ENCODE measurements at places on chromosomes 4 and X.

- DNase-seq: no peak
Observed at GRCh38 chr4:54908763-54909162, 216.6 kb downstream of the KDR start.

GRCh38 chr4:98773638-98774037, 115.2 kb upstream of the TSPAN5 start:
- no peak for DNase-seq

- DNase-seq: no peak
Observed at GRCh38 chr4:29415771-29416170, 1304.4 kb upstream of the PCDH7 start.

- no peak for DNase-seq
Observed at GRCh38 chrX:77434962-77435361, 12.2 kb upstream of the FGF16 start.

DNA sequence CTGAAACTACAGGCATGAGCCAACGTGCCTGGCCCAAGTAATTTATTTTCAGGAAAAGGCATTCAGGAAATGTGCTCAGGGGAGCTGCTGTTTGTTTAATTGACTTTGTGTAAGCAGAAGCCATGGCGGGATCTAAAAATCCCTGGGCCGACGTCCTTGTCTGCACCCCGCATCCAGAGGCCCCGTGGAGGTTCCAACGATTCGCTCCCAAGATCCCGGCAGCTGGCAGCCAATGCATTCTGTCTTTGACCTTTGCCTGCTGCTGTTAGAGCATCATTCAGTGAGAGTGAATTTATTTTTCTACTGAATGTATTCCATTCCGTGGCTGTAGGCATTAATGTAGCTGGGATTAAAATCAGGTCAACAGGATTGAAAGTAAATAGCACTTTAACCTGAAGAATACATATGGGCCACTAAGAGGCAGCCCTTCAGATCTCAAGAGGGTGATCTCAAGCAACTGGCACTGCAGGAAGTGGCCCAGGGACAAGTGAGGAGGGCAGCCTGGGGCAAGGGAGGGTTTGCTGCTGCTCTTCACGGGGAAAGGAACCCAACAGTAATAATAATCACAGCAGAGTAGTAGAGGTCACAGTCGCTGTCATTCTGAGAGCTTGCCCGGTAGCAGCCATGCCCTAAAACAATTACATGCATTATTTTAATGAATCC, 75.2 kb downstream of the PSAPL1 start:
- no peak for DNase-seq

- DNase-seq: no peak
Observed at GRCh38 chrX:3384327-3384726, 37.9 kb upstream of the MXRA5 start.

DNA sequence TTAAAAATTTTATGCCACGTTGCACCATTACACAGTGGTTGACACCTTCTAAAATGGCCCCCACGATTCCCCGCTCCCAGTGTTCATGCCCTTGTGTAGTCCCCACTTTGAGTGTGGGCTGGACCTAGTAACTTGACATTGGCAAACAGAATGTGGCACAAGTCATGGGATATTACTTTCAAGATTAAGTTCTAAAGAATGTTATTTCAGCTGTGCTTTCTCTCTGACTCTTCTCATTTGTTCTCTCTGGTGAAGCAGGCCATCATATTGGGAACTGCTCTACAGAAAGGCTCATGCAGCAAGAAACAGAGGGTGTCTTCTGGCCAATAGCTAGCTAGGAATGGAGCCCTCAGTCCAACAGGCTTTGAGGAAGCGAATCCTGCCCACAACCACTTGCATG, 67.1 kb downstream of the ATXN3L start:
- DNase-seq: no peak

GRCh38 chr4:70392057-70392776, 5.5 kb upstream of the OPRPN start:
- DNase-seq: no peak

DNA sequence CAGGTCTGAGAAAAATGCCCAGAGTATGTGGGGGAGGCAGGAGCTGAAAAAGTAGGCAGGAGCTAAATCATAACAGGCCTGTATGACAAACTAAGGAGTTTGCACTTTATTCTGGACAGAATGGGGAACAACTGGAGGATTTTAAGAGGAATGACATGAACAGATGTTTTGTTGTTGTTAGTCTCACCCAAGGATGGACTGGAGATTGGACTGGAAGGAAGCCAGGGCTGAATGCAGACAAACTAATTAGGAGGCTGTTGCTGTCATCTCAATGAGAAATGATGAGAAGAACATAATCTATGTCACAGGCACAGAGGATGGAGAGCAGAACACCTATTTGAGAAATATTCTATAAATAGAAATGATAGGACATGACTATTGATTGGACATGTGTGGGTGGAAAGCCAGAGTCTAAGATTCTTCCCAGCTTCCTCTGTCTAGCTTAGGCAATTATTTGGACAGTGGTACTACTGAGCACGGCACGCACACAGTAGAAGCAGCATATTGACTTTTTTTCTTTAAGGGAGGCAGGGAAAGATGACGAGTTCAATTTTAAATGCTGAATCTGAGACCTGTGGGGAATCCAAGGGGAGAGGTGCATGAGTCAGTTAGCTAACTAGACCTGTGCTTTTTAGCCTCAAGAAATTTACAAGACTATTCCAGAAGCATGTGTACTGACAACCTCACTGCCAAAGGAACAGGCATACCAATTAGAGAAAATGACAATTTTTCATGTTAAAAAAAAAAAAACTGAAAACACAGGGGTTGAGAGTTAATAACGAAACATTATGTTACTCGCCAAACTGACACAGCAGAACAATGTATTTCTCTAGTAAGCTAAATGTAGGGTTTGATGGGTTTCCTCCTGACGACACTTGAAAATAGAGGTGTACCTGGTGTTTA, 963 bp upstream of the USO1 start:
- no peak for DNase-seq

DNA sequence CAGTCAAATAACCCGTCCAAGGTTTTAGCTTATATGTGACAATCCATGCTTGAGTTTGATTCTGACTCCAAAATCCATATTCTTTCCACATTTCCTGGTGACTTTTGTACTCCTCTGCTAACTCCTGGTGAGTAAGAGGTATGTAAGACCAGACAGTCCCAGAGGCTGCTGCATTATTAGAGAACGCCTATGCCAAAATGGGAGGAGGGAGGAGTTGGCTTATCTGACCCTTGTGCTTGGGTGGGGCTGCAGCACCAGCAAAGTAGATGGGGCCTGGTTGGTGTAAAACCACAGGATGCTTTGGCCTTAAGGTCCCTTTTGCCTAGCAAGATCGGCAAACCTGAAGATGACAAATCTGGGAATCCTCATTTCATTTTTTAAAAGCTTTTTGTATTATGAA, 9.1 kb upstream of the RNF212 start:
- no peak for DNase-seq

- DNase-seq: no peak
Observed at GRCh38 chr4:128310266-128310697, 22.7 kb upstream of the PGRMC2 start.

DNA sequence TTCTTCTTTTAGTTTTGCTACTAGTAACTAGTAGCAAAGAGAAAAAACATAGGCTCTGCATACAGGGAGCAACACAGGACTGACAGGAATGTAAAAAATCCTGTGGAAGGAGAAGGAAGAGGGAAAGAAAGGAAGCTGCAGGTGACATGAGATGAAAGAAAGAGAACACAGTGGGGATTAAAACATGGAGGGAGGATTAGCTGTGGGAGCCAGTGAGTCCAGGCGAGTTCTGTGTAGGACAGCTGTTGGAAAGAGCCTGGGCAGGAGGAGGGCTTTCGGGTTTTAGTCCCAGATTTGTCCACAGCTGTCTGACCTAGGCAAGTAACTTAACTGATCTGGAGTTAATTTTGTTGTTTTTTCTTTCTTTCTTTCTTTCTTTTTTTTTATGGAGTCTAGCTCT, 21.6 kb downstream of the CCNG2 start:
- DNase-seq: no peak

- no peak for DNase-seq
Observed at GRCh38 chr4:110172972-110173371, 25.4 kb downstream of the ELOVL6 start.

- DNase-seq: peak; percentile 93
Observed at GRCh38 chrX:41441934-41442823, 5.0 kb upstream of the NYX start.

DNA sequence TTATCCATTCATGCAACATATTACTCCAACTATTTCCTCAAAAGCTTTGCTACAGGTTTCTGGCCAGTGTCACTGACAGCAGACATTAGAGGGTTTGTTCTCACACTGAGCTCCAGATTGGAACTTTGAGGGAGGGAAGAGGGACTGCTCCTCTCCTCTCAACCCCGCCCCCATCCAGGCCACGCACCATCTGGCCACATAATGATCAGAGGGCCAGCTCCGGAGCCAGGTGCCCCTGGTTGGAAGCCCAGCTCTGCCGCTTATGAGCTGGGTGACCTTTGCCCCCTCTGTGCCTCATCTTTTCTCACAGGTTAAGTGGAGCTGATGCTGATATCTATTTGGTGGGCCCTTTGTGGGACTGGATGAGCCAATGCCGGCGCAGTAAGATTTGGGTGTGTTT, 55.8 kb downstream of the C4orf50 start:
- no peak for DNase-seq

DNA sequence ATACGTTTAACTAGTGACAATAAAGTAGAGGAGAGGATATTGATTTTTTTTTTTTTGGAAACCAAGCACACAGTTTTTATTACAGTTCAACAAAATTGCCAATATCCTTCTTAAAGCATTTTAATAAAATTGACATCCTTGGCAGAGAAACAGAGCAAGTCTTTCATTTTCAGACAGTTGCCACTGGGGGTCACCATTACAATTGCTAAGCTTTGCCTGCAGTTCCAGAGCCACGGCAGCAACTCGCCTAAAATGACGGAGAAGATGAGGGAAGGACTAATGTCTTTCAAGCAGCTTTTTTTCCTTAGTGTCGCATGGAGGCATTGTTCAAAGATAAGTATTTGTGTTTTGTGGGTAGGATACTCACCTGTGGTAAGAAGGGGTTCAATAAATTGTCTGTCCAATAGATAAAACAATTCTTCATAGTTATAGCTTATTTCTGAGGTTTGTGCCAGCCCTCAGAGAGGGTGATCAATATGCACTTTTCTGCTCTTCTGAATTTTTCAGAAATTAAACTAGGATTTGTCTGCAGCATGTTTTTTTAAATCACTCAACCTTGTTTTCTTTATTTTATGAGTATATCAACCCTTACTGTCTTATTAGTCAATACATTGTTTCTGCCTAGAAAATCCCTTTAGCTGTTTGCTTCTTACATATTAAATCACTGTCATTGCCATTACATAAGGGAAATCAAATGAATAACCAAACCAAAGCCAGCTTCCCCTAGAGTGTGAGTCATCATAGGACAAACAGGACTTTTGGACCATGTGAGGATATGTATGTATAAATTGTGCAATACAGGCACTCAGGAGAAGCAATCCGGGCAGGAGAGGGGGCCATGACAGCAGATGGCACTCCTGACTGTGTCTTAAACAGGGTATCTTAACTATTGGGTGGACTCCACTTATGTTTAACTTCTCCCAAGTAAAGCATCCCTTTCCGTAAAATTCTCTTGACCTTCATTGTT, 508.1 kb upstream of the ARX start:
- no peak for DNase-seq

DNA sequence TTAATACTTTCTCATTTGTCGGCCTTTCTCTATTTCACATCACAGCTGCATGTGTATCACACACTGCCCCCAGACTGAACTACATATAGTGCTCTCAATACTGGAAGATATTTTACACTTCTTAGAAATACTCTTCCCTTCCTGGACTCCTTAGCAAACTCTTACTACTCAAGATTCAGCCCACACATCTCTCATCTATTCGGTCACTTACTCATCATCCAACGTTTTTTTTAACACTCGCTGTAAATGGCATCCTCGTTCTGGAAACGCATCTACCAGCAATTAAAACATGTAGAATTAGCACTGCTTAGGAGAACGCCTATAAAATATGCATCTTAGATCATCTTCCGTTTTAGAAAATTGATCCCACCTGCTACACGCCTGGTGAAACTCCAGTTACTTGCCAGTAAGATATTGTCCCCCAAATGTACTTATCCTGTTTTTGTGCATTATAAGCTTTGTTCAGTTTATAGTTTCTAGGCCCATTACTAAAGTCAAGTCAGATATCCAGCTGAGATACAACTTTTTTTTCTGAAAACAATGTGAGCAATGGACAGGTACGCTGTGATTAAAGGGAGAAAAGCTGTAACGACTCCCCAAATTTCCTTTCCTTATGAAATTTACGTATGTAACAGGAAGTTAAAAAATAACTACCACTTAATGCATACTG, 1.0 kb downstream of the LRP2BP start:
- DNase-seq: no peak

DNA sequence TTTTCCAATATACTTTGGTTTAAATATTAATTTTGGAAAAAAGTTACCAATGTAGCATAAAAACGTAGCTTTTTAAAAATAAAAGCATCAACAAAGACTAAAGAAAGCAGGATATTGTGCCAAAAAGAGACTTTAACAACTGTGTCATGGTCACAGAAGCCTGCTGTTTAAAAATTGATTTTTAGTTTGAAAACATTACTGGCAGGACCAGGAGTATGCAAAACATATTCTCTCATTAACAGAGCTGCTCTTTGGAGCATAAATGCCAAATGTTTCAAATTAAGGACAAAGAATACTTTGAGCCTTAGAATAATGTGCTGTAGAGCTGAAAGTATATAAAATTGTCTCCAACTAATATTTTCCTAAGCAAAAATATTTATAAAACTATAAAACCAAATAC, 279.0 kb downstream of the ARAP2 start:
- no peak for DNase-seq

GRCh38 chrX:123731987-123732669, 724 bp downstream of the THOC2 start:
- DNase-seq: peak; percentile 35

DNA sequence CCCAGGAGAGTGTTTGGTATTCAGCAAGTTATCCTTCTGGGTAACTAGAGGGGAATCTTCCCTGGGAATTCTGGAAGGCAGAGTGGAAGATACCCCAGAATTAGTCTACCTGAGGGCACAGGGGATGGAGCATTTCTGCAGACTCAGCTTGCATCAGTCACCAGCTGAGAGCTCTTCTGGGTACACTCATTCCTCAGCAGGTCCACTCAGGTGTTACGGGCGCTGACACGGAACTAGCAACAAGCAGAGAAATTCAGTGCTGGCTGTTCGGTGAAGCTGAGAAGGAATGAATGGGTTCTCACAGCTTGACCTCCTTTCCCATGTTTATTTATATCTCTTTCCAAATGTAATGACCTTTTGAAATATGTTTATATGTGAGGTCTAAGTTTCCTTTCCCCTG, 106.0 kb upstream of the PNPLA4 start:
- DNase-seq: no peak

- DNase-seq: no peak
Observed at GRCh38 chrX:10483191-10483831, 137.1 kb downstream of the MID1 start.

DNA sequence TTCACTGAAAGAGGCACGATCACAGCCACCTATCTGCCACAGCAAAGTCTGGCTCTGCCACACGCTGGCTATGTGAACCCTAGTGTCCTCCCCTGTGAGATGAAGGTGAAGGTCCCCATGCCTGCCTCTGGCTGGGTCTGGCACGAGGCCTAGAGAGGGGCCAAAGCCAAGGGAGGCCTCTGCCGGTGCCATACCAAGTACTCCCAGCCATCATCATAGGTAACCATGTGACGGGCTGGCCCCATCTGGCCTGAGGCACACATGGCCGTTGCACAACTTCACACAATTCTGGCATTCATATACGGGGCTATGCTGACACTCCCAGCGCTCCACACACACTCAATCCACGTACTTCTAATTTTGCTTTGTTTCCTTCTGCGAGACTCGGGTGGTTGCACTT, 15.3 kb downstream of the NOP14 start:
- DNase-seq: no peak

GRCh38 chrX:151988706-151989299, 14.3 kb upstream of the GABRE start:
- no peak for DNase-seq

All from GM06990 (cell line).